ENCODE measurements at places on chromosomes 3 and 15. TPM values are rescaled to one million over a fixed set of nuclear protein-coding genes. Genes with fewer than 3 reads are reported as not detected.

GRCh38 chr15:89735773-89736172 lies 15.3 kb downstream of the MESP1 start:
- DNase-seq: no peak

GRCh38 chr3:39287216-39288164 lies 7.7 kb upstream of the CX3CR1 start:
- DNase-seq: no peak

DNA sequence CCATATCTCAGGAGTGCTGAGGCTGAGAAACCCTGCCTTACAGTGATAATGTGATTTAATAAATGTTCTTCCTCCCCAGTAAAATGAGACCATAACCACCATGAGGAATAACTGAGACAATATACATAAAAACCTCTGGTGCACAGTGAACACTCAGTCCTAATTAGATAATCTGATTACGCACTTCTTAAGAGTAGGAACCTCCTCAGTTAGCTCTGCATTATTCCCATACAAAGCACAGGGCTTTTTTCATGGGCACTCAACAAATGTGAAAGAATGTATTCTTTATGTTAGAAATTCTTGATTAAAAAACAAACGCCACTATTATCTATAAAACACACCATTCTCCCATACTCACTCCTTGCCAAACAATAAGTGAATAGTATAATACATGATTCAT lies 97.0 kb downstream of the TNIK start:
- no peak for DNase-seq

DNA sequence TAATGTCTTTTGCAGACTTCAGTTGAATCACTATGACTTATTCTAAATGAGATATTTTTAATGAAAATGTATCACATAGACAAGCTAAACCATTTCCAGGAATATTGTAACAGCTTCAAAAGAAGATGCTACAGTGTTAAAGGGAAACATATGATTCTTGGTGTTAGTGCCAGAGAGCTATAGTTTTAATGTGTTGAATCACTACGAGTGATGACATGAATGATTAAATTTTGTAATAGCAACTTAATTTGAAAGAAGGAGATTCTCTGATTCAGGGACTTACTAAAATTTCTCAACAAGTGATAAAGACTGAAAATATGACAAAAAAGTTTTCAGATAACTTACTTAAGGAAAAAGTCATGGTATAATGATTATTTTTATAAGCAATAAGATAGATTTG lies 267.3 kb upstream of the SLITRK3 start:
- no peak for DNase-seq

DNA sequence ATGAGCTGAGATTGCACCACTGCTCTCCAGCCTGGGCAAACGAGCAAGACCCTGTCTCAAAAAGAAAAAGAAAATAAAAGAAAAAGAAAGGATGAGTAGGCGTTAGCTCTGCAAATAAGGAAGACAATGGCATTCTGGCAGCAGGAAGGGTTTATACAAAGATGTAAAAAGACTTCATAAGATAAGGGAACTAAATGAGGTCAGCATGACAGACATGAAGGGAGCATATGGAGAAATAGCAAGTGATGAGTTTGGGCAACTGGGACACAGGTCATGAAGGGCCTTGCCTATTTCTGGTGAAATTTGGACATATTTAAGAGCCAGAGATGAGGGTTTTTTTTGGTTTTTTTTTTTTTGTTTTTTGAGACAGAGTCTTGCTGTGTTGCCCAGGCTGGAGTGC lies 24.5 kb downstream of the TMEM266 start:
- no peak for DNase-seq

- no peak for DNase-seq
Measured at GRCh38 chr3:31367518-31367917, 165.2 kb upstream of the STT3B start.

- DNase-seq: no peak
Measured at GRCh38 chr15:92928225-92928750, 28.2 kb downstream of the CHD2 start.

DNA sequence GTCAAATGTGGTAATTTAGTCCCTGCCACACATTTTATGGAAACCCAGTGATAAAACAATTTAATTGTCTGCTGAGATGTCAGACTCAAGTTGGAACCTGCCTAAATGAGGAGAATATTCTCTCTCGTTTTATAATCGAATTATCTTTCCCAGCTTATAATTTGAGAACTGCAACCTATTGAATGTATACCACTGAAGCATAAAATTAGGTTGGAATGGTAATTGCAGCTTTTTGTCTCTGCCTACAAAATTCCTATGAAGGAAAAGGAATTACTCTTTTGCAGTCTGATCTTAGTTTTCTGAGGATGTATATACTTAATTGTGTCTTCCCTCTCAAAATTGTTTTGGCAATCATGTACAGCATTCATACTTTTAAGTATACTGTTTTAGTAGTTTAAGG lies 28.9 kb downstream of the RAD51 start:
- DNase-seq: no peak

DNA sequence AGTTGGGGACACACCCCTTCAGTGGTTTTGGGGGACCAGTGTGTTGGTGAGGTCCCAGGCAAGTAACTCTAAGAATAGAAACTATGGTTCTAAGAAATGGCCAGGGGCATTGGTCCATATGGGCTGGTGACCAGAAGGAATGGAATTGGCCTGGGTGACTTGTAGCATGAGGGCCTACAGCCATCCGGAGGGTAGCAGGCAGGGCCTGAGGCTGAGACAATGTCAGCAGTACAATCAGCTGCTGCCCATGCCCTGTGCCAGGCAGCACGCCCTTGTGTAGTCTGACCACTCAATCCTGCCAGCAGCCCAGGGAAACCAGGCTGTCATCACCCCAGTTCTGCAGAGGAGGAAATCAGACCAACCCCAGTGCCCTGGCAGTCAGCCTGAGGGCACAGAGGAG lies 100.6 kb downstream of the DNAJB8 start:
- no peak for DNase-seq

- no peak for DNase-seq
Measured at GRCh38 chr3:27508424-27508823, 24.2 kb upstream of the SLC4A7 start.

DNA sequence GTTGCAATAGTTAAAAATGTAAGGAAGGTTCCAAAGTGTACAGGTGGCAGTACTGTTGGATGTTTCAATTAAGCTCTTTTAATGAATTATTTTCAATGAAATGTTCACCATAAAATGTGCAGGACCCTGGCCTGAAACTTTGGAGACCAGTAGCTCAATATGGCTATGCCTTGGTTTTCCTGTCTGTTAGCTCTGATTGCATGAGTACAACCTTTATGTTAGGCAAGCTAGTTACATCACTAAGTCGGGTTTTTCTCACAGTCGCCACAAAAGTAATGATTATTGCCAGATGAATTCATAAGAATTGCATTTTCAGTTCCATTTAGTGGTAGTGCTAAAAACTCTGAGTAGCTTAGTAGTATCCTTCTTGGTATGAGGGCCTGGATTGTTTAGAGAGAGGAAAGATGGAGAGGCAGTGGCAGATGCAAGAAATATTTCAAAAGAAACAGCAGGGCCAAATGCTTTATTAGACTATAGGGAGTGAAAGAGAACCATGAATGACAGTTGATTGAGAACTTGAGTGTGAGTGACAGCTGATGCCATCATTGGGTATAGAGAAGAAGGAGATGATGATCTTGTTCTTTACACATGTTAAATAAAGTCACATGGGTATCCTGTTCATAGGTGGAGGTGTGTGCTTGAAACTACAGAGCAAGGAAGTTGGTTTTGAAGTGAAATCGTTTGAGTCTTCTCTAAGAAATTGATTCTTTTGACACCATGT lies 109.5 kb downstream of the AKAP13 start:
- DNase-seq: no peak

GRCh38 chr3:60573494-60573893 lies 677.8 kb downstream of the FHIT start:
- DNase-seq: no peak

GRCh38 chr3:173699353-173699752 lies 301.8 kb downstream of the NLGN1 start:
- DNase-seq: no peak

DNA sequence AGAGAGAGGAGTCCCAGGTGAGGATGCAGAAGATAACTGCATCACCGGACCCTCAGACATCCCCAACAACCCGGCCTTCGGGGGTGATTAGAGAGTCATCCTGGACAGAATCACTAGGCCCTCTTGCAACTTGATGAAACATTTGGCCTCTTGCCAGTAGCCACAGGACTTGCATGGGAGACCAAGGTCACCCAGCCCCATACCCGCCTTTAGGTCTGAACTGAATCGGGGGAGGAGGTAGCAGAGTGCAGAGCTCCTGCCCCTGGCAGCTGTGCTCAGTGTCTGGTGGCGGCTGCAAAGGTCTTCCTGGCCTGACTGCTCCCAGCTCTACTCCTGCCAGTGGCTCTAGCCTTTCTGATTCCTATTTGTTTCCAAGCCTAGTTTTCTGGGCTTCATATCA lies 12.4 kb downstream of the PIF1 start:
- DNase-seq: no peak

DNA sequence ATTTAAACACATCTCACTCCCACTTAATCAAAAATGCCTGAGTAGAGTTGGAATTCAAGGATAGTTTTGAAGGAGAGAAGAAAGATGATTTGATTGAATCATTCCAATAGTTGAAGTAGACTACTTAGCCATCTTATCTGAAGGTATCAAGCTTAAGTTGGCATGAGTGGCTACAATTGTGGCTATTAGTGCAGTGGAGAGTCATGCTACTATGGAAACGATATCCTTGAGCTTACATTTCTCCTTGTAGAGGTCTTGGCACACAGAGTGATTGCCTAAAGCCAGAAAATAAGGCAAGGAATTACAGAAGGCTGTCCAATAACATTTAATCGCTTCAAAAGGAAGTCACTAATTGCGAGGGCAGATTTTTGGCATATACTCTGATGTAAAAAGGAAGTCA lies 1022.7 kb downstream of the IGSF11 start:
- DNase-seq: no peak

GRCh38 chr3:144085964-144086363 lies 114.3 kb downstream of the DIPK2A start:
- no peak for DNase-seq

DNA sequence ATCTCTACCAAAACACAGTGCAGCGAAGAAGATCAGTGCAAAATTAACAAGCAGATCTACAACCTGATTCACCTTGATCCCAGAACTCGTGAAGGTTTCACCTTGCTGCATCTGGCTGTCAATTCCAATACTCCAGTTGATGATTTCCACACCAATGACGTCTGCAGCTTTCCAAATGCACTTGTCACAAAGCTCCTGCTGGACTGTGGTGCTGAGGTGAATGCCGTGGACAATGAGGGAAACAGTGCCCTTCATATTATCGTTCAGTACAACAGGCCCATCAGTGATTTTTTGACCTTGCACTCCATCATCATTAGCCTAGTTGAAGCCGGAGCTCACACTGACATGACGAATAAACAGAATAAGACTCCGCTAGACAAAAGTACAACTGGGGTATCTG lies 13.2 kb downstream of the FEM1B start:
- no peak for DNase-seq

DNA sequence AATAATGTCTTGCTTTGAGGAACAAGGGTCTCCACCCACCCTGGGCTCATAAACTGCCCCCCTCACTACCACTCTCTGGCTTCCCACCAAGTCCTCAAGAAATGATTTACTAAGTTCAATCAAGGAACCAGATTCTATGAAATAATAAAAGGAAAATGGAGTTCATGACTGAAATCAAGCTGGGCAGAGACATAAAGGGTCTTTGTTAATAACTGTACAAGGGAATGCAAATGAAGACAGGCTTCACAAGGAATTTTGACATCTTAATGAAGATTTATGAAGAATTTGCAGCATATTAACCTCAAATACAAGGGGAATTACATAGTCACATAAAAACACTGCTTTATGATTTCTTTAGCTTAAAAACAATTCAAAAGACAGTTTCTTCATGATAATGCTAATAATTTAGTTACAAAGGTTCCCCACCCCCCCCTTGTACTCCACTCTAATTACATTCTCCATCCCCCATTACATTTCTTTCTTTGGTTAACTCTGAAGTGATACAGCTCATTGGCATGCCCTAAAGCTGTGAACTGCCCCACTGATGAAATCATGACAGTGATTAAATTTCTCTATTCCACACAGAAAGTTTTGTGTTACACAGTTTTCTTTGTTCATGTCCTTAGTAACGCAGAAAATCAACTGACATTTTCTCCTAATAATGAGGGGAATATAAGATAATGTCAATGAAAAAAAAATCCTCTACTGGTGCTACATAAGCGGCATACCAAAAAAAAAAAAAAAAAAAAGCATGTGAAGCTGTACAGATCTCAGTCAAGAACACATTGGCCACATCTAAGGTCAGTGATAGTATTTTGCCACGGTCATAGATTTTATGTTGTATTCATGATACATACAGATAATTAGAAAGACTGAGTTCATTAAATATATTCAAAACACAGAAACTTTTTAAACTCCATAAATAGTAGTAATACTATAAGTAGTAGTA lies 54.4 kb downstream of the WWTR1 start:
- DNase-seq: no peak

GRCh38 chr3:177795859-177796258 lies 598.6 kb upstream of the TBL1XR1 start:
- no peak for DNase-seq

DNA sequence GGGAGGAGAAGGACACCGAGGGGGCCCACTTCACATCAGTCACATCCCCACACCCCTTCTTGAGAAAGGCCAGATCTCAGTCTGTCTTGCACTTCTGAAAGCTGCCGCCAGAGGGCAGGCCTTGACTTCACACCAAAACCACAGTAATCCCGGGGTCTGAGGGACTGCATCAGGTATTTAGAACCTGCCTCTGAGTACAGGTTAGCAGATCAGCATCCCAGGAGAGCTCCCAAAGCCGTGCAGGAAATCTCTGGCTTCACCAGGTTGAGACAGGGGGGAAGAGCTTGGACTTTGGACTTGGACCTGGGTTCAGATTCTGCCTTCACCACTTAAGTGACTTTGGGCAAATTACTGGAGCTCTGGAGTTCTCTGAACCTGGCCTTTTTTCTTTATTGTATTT lies 50.3 kb downstream of the LHFPL4 start:
- DNase-seq: peak; percentile 30

DNA sequence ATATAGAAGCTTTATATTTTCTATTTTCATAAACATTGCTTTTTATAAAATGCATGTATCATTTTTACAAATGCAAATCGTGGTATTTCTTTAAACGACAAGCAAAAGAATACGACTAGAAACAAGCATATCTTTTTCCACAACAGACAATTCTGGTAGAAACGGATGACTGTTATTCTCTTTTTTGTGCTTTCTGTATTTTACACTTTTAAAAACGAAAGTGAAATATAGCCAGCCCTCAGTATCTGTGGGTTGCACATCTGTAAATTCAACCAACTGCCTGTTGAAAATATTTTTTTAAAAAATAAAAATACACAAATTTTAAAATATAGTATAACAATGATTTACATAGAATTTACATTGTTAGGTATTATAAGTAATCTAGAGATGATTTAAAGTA lies 61.3 kb downstream of the PRTG start:
- DNase-seq: no peak

The RYR3 gene
- under 0.01 TPM for total RNA-seq

The SLC22A14 gene
- 0.14 TPM for total RNA-seq

The PPP1R14D gene
- not detected for total RNA-seq

The PLXNB1 gene
- total RNA-seq: 9.3 TPM

The CLRN1 gene
- not detected for total RNA-seq

The PRSS50 gene
- not detected for total RNA-seq

The FBXW12 gene
- total RNA-seq: not detected

The PPP1R2 gene
- total RNA-seq: 77.8 TPM

The STAB1 gene
- 189 TPM for total RNA-seq

The PFN2 gene
- total RNA-seq: 158 TPM

Data from pulmonary artery endothelial cell (primary cell).